GM19239 (cell line): ENCODE measurements at places on chromosomes 16 and 17.

- no peak for DNase-seq
These were observed 123.1 kb downstream of the NPIPB5 start for GRCh38 chr16:22633799-22634198.

DNA sequence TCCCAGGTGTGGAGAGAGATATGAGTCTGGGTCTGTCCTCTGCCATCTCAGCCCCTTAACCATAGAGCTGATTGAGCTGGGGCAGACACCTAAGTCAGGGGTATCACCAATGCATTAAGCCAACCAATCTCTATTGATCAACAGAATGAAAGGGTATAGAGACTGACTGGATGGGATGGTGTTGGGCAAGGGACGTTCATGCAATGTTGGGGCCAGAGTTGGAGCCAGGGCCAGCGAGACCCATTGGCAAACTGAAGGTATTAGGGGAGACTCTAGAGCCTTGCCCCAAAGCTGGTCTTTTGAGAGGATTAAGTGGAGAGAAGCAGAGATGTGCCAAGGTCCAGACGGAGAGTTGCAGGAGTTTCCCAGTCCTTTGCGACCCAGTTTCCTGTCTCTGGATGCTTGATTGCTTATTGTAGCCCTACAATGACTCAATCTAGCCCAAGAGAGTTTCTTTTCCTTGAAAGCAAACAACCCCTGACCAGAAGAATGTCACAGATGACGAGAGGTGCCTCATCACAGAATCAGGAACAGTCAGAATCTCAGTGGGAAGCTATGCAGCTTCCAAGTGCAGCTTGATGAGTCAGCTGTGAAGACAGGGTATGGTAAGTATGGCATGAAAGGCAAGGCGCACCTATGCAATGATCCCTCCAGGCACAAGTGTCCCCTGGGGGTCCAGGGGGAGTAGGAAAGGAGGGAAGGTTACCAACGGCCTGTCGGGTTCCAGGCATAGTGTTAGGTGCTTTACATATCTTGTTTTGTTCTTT is 137.2 kb downstream of the UTP18 start:
- DNase-seq, result no peak

DNA sequence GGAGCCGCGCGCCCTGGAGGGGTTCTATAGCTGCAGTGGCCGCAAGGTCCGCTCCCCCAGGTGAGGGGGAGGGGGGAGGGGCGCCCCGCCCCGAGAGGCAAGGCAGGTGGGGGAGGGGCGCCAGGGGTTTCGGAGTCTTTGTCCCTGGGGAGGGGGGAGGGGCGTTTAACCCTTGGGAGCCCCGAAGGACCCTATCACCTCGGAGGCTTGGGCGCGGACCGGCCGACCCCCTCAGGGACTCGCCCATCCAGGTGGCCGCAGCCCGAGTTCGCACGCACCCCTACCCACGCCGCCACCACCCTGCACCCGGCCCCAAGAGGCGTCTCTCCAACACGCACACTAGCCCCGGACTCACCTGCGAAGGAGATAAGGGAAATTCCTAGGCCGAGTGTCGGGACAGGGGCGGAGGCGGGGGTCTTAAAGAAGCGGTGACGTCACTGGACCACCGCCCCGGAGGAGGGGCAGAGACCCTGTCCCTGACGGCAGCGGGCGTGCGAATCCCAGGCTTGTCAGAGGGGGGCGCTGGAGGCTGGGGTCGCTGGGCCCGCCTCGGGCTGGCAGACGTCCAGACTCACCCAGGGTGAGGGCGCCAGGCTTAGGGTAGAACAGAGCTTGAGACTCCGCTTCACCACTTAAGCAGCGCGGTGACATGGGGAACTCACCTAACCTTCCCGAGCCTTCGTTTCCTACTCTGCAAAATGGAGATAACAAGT is at the start of gene CLDN6:
TSS of gene CLDN6 (minus strand) at position 390 of the 713 bp plus-strand sequence. CDS start 2,162 bp downstream, outside the sequence.
- no peak for DNase-seq

DNA sequence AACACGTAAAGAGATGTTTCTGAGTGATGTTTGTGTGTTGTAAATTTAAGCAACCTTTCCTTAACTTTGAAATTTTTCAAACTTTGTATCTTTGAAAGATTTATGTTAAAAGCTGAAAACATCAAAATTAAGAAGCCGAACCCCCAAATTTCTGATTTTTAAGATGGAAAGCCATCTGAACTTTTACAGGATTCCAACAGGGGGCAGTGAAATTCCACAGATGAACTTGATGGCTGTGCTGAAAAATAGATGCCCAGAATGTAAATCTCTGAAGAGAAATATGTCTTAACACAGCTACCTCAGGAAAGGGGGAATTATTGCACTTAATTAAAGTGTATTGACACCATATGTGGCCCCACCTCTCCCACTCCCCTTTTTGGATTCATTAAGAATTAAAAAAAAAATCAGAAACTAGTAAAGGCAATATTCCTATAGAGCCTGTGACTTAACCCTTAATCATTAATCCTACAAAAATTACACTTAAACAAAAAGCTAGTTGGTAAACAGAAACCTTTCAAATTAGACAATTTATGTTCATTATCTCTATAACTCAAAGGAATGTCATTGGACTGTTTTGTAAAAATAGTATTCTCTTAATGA is 597.9 kb downstream of the KCNJ2 start:
- DNase-seq, result no peak

- DNase-seq, result no peak
These were observed 501 bp upstream of the AP2B1 start for GRCh38 chr17:35586569-35587073.

DNA sequence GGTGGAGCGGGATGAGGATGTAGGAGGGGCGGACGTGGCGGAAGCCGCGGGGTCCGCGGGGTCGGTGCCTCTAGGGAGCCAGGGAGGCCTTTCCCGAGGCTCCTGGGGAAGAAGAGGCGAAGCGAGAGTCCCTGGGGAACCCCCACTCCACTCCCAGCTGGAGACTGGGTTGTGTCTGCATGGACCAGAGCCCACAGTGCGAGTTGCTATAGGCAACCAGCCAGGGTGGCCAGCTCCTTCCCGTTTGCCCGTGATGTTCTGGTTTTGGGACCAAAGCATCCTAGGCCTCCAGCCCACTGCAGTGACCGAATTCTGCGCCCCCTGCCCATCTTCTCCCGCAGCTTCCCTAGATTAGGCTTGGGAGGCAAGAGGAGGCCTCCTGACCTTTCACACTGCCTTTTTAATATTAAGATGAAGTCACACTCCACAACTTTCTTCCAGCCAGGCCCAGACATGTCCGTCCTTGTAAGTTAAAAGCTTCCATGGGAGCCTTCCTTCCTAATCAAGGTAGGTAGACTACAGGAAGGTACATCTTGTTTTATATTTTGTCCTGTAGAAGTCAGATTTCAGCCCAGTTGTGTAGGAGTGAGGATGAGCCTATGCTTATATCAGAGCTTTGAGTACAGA is 469 bp downstream of the AMZ2 start:
- DNase-seq, result no peak

DNA sequence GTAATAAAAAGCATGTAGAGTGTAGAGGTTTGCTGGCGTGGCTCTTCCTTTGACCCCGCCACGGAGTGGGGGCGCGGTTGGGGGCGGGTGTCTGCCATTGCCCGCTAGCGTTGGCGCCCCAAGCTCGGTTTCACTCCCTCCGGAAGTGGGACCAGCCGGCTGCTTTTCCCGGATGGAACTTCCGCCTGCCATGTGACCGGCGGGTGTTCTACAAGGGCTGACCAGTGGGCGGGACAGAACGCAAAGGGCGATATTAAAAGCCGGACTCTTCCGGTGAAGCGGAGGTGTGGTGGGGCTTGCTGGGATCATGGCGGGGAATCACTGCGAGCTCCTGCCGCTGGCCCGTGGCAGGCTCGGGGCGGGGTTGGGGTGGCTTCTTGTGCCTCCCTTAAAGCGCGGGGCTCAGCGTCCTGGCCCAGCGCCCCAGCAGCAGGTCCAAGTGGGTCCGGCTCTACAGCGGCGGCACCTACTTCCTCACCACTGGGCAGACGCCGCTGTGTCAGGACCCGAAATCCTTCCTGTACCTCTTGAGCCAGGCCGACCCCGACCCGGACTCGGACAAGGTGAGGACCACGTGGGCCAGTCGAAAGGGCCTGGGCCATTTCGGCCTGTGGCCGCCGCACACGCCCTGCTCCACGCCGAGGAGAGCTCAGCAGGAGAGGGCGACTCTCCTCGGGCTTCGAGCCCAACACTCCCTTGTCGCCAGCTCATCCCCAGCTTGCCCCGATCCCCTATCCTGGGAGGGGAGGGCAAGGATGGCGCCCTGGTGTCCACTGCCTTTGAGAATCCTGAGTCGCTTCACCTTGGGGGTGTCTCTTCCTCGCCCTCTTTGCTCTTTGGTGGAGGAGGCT is 65.6 kb downstream of the PDPK1 start:
- peak; percentile 100 for DNase-seq

- peak; percentile 94 for DNase-seq
These were observed at the start of gene LUC7L3 for GRCh38 chr17:50719144-50719923. LUC7L3 (plus strand) TSS chr17:50719603; CDS start chr17:50719733, 130 bp downstream.

GRCh38 chr16:67436640-67437193 is 5.8 kb downstream of the HSD11B2 start:
- no peak for DNase-seq

DNA sequence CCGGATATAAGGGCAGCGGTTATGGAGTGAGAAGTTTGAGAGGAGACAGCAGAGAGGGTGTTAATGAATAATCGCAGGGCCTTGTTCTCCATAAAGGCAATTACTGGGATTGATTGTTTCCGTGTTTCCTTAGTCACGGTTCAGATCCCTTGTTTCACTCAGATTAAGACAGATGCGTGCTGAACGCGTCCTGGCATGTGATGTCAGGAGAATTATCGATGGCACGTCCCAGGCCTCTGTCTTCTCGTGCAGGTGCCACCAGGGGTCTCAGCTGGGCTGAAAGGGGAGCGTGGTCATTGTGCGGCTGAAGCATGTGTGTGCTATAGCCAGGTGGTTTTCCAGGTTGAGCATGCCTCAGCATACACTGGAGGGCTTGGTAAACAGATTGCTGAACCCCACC is 142.4 kb upstream of the NOL11 start:
- no peak for DNase-seq

DNA sequence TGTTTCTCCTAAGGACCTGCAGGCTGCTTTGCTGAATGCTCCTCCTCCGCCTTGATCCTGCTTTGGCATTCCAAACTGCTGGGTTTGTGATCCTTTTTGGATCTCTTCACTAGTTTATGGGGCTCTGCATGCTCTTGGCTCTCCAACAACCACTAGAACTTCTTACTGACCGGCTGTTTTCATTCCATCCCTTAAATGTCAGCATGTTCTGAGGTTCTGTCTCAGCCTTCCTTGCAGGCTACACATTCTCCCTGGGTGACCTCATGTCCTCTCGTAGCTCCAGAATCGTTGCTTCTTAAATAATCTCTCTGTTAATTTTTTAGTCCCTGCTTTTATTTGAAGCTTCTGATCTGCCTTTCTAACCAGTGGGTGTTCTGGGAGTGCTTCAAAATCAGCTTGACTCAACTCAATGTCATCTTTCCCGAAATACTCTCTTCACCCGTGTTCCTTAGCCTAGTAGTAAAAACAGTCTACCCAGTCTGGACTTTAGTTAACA is 119.0 kb upstream of the HS3ST2 start:
- DNase-seq, result no peak

DNA sequence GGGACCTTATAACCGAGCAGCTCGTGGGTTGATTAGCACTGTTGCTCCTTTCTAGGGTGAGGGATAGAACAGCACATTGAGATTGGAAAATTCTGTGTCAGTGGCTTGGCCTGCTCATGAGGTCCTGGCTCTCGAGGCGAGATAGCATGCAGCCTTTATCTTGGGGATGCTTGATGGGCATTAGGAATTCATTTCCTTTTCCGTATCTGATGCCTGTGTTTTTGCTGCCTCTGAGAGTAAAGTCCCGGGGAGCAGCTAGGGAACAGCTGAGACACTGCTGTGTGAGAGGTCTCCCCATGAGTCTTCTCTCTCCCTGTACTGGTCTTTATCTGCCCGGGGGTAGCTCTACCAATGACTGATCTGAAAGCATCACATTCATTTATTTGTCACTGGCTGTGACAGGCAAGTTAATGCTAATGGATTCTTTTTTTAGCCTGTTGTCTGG is 14.5 kb downstream of the MSI2 start:
- DNase-seq, result no peak

DNA sequence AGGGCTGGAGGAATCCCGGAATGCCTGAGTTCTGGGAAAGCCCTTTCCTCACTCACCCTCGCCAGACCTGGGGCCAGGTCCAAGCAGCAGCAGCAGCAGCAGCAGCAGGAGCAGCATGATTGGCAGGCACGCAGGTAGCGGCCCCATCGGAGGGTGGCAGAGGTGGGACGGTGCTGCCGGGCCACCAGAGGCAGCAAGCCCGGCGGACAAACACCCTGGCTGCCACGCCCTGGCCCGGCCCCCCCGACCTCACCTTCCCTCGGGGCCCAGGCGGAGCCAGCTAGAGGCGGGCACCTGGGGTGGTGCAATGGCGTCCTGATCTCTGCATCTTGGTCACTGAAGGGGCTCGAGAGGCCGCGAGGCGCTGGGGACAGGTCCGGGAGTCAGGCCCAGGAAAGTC is 122.4 kb downstream of the LAT start:
- no peak for DNase-seq

- no peak for DNase-seq
These were observed 104.3 kb downstream of the ADAMTS18 start for GRCh38 chr16:77330332-77331042.

DNA sequence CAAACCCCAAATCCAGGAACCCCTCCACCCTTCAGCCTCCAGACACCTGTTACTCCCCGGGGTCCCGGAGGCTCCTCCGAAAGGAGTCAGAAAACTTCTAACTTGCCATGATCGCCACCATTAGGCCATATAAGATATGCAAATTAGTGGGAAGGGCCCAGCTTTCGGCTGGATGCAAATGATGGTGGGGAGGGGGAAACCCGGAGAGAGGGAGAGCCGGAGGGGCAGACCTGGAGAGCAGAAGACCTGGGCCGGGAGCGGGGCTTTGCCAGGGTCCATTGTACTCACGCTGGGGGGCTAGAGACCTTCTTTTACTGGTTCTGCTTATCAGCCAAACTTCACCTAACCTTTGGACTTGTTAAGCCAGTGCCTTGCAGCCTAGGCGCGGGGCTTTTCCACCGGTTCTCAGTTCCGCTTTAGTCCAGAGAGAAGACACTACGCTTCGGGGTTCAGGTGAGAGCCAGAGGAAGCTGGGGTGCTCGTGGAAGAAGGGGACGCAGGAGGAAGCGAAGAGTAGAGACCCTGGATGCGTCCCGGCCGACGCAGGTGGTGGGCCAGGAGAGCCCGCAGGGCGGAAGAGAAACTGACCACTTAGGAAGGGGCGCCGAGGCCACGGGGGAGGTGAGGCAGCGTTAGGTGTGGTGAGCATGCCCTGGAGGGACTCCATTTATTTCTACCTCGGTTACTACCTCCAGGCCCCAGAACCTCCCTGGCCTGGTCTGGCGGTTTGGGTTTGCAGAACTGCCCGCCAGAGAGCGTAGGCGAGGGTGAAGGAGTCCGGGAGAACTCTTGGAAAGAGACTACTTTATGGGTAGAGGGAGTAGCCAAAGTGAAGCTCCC is at the start of gene HNF1B:
TSS of gene HNF1B (minus strand) at position 99 of the 840 bp plus-strand sequence. CDS start 175 bp downstream, outside the sequence.
- peak; percentile 70 for DNase-seq

DNA sequence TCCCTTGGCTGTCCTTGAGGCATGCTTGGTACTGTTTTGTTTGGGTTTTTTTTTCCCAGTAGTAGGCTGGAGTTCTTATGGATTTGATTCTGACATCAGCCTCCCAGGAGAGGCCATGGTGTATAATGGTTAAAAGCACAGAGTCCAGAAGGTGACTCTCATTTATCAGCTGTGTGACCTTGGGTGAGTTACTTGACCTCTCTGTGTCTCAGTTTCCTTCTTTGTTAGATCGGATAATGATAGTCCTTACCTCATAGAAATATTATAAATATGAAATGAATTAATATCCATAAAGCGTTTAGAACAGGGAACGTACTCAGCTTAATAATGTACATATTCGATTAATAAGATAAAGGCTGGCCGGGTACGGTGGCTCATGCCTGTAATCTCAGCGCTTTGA is 370.7 kb upstream of the HSBP1 start:
- no peak for DNase-seq
